Activated CD4-positive, alpha-beta T cell treated with anti-CD3 and anti-CD28 coated beads, Interleukin-2, amount 50 U/mL, for 4 hours (primary cell): ENCODE measurements at places on chromosomes 5 and 9.
A peak's percentile ranks its signal among the peaks of the same experiment; 100 is the strongest.

- no peak for DNase-seq
Observed at GRCh38 chr9:20479419-20480155, 142.7 kb downstream of the MLLT3 start.

- no peak for DNase-seq
Observed at GRCh38 chr9:131625790-131626670, 80.7 kb downstream of the PRRT1B start.

DNA sequence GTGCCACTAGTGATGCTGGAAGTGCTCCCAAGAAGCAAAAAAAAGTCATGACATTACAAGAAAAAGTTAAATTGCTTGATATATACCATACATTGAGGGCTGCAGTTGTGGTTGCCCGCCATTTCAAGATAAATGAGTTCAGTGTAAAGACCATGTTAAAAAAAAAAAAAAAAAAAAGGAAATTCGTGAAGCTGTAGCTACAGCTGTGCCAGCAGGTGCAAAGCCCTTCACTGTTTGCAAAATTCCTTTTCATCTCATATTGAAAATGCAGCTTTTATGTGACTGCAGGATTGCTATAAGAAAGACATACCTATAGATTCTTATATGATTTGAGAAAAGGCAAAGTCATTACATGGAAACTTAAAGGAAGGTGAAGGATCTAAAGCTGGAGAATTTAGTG lies 179.6 kb upstream of the POU5F2 start:
- no peak for DNase-seq

GRCh38 chr5:64594025-64594424 lies 88.2 kb downstream of the RGS7BP start:
- no peak for DNase-seq

DNA sequence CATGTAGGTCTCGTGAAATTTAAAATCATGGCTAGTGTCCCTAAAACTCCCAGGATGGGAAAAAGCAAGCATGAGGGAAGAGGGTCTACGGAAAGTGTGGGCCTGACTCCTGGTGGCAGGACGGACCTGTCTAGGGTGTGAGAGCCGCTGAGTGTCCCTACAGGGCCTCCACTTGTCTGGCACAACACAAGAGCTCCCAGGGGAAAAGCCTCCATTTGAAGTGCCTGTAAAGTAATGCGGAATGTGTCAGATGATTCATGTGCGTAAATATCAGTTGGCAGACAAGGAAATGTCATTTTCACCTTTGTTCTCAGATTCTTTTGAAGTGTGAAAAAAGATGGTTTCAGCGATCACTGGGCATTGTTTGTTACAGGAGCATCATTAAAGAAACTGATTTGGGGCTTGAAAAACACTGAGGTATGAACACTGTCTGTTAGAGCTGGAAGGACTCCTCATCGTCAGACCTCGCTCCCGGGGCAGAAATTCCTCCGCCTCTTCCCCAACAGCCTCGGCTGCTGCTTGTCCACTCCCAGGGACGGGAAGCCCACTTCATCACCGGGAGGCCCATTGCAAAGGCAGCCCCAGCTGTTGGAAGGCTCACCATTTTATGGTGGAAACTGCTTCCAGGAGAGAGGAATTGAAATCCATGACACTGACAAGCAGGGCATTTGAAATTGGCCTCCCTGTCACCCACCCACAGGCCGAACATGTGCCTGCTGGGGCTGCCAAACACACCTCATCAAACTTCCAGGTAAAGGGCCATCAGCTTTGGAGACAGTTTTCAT lies 240.8 kb downstream of the FSTL4 start:
- DNase-seq, result no peak

DNA sequence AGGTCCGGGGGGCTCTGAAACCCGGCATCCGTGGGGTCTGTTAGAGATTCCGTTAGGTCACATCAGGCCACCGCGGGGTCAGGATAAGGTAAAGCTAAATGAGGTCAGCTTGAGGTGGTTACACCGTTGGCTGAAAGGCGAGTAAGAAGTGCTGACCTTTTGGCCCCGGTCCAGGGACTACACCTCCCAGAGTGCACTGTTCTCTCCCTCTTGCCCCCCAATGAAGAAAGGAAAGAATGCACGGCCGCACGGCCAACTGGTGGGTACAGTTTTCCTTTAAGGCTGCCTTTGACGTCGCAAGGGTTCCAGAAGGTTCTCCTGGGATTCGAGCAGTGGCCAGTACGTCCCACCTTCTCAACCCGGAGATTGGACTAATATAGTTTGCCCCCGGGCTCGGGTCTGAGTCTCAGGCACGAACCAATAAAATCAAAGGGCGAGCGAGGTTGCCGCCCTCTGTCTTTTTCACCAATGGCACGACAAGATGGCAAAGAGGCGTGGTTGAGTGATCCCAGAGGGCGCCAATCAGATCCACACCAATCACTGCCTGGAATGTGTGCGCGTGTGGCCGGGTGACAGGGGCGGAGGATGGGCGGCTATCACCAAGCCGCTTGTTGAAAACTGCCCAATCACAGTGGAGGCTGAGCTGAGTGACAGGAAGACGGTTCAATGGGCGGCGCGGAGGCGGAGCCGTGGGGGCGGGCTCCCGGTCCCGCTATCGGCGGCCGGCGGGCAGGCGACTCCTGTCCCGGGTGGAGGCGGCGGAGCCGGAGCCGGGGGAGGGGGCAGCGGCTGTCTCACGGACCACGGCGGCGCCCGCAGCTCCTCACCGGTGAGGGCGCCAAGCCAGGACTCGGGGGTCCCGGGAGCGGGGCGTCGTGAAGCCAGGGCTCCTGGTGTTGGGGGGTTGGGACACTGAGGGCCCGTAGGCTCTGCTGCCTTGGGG lies at the start of gene DNAJB5:
Gene DNAJB5 (plus strand): TSS at position 743 of the 943 bp plus-strand sequence. CDS start 886 bp downstream, outside the sequence.
- DNase-seq, result peak; percentile 95

DNA sequence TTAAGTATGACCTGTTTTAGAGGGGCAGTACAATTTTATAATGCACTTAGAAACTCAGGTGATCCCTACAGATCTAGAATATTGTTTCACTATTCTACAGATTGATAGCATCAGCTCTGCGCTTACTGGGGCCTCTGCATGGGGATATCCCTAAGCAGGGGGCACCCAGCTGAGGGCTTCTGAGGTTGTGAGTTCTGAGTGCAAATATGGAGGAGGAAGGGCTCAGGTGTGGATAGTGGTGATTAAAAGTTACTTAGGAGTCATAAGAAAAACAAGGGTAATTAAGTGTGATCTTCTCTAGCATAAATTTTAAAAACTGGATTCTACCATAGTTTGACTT lies 274.4 kb downstream of the EFNA5 start:
- no peak for DNase-seq

DNA sequence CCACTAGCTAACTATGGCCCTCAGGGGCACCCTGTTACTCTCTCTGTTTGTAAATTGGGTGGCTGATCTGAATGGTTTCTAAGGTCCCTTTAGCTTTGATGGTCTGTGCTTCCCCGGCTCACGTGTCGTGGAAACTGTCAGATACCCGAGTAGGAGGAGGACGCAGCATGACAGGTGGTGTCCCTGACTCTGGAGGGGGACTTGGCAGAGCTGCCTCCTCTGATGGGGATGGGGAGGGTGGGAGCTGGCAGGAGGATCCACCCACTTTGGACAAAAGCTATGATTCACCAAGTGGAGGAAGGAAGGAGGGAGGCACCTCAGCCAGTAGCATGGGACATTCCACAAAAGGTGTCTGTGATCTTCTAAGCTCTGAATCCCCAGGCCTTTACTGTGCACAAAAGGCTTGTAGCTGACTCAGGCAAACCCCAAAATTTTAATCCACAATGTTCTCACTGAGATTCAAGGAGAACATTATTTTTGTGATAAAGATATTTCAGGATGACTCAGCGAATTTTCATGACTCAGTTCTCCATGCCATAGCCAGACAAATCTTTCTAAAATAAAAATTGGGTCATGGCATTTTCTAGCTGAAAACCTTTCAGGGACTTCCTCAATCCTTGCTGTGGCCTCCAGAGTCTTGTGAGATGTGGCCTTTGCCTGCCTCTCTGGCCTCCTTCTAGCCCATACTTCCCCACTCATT lies 131.0 kb upstream of the BRINP1 start:
- DNase-seq, result no peak

DNA sequence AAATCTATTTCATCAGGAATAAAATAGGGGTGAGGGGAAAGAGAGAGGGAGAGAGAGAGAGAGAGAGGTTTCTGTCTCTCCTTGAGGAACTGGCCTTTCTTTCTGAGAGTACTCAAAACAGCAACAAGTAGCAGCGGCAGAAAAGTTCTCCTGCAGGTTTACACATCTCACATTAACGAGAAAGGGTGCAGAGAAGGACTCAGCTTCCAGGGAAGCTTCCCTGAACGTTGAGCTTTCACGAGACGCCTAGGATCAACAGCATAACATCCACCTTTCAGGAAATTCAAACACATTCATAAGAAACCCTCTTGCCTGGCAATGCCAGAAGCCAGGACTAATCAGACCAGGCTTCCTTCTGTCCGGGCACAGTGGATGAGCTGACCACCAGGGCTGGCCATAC lies 162.9 kb downstream of the ZDHHC21 start:
- DNase-seq, result no peak

DNA sequence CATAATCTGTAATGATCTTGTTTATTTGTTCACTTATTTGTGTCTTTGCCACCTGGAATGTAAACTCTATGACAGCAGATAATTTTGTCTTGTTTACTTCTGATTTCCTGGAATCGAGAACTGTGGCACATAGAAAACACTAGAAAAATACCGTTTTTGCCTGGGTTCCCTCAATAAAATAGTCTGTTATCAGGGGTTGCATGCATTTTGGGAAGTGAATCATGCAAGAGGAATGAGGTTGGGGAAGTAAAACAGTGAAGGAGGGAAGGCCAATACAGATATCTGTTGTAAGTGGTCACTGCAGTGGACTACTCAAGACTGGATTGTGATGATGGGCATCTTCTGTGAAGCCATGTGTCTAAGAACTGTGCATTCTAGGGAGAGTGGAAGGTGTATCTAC lies 45.2 kb upstream of the IL6ST start:
- no peak for DNase-seq

- no peak for DNase-seq
Observed at GRCh38 chr9:100090880-100091279, 7.9 kb downstream of the ERP44 start.

DNA sequence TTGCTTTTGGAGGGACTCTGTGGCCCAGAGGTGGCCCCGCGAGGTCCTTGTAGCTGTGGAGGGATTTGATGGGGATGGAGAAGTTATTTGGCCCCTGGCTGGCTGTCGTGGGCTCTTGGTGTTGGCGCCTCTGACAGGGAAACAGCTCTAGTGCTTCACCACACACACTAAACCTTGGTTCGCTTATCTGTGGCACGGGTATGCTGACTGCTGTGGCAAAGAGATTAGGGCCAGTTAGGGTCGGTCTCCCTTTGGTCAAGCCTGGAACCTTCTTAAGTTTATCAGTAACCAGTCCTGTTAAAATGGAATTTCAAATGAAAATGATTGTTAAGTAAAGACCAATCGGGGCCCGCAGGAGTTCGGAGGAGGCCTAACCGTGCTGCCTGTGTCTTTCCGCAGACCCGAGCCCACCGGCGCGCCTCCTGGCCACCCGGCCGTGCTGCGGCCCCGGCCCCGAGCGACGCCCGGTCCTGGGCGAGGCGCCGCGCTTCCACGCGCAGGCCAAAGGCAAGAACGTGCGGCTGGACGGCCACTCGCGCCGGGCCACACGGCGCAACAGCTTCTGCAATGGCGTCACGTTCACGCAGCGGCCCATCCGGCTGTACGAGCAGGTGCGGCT lies 28.4 kb downstream of the NEURL1B start:
- no peak for DNase-seq

DNA sequence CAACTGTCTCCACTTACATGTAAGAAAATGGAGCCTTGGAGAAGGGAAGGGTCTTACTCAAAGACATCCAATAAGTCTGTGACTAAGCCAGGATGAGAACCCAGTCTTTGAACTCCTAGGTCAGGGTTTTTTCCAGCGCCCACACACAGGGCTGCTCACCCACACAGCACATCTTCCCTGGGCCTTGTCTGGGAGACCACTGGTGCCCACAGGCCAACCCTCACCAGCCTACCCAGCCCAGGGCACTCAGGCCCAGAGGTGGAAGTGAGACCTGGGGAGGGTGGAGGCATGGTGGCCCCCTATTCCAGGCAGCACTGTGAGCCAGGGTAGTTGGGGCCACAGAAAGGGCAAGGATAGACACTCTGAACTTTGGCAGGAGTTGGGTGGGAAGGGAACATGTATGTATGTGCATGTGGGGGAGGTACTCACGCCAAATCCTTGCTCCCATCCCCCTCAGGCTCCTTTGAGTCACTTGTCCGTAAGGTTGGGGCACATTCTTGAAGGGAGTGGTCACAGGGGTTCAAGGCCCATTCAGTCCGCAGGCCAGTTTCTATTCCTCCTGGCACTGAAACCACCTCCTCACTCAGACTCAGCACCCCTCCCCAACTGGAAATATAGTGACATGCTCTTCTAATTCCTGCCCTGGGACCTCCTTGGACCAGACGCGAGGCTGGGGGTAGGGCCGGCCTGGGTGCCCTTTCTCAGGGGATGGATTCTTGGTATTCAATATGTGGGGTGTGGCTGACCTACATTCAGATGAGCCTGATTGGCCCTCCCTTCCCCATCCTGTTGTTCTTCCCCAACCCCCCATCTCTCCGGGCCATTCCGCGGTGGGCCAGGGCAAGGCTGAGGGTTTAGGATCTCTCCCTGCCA lies 2.9 kb upstream of the SLC4A9 start:
- DNase-seq, result no peak

DNA sequence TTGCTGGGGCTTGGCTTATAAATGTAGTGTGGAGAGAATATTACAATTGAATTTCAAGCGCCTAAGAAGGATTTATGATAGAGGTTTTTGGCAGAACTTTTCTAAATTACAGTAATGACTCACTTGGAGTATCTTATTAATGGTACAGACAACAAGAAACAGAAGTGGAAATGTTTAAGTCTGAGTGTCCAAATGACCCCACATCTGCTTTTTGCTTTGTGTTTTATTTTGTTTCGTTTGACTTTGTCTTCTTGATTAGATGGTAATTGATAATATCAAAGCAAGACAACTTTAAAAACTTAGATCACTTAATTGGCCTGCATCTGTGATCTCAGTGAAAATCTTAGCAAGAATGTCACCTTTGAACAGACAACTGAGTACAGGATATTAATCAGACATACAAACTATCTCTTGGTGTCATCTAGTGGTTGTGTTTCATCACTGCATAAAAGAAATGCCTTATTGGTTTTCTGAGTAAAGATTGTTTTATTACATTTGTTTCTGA lies 577.4 kb downstream of the ISL1 start:
- DNase-seq, result no peak

- peak; percentile 66 for DNase-seq
Observed at GRCh38 chr9:134407121-134407779, 81.0 kb downstream of the RXRA start.

GRCh38 chr5:168364750-168365550 lies 73.5 kb downstream of the WWC1 start:
- no peak for DNase-seq

- peak; percentile 7 for DNase-seq
Observed at GRCh38 chr5:150672237-150672883, 11.3 kb downstream of the MYOZ3 start.

DNA sequence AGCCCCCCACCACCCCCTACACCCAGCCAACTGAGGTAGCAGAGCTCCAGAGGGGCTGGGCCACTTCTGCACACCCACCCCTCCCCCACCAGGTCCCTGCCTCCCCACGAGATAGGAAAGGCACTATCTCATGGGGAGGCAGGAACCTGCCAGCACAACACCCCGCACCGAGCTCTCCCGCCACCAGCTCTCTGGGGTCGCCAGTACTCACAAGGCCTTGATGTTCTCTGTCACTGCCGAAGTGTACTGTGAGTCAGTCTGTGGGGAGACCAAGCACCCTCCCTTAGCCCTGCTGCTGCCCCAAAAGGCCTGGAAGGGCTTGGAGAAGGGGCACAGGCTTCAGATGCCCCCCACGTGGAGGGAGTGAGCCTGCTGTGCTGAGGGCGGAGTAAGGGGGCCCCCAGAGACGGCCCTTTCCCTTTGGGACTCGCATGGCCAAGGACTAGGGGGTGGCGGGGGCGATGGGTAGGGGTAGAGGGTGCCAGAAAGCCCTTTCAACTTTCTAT lies 5.9 kb downstream of the MGAT4B start:
- DNase-seq, result no peak
